ENCODE measurements at places on chromosomes 5 and 9.

GRCh38 chr5:170219615-170220014 lies 13.2 kb upstream of the C5orf58 start:
- no peak for DNase-seq

DNA sequence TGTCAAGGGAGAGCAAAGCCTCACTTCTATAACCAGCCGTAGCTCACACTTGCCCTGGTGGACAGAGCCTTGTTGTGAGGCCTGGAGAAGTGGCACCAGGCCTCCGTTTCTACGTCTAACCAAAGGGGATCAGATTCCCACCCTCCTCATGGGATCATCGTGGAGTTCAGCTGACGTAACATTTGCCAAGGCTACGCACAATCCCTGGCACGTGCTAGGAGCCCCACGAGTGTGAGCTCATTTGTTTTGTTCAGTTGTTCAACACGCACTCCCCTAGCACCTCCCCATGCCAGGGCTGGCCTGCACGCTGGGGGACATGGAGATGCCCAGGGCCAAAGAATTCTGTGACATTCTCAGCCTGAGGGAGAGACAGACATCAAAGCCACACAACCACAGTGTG lies 23.1 kb downstream of the ADGRD2 start:
- DNase-seq: no peak

GRCh38 chr5:143479394-143479793 lies 75.9 kb upstream of the NR3C1 start:
- no peak for DNase-seq

GRCh38 chr5:127766676-127767335 lies 63.6 kb downstream of the CCDC192 start:
- no peak for DNase-seq

DNA sequence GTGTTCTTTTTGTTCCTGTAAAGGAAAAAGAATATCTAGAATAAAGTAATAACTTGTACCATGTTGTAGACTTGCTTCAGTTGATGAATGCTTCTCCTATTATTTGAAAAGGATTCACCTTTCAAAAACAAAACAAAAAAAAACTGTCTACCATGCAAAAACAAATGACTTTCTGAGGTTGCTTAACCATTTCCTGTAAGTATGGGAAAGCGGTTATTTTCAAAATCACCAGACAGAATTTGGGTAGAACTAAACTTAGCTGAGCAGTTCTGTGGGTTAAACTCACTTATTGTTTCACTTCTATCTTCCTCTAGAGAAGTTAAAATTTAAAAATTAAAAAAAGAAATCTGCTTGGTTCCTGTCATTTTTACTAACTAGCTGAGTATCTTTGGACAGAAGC lies 25.2 kb downstream of the LNPEP start:
- DNase-seq: no peak

DNA sequence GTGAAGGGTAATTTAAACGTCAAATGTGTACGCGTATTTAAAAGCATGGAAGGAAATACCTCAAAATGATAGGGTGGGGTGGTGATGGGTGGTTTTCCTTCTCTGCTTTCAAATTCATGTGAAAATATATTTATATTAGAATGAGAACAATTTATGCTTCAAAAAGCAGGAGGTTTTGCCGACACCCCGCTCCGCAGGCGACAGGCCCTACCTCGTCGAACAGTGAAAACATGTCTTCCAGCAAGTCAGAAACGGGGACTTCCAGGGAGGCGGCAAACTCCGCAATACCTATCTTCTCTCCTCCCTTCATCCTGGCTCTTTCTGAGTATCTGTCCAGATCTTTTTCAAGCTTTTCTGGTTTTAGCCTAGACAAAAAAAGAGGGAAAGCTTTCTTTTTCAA lies 28.5 kb upstream of the SLC6A3 start:
- DNase-seq: no peak

DNA sequence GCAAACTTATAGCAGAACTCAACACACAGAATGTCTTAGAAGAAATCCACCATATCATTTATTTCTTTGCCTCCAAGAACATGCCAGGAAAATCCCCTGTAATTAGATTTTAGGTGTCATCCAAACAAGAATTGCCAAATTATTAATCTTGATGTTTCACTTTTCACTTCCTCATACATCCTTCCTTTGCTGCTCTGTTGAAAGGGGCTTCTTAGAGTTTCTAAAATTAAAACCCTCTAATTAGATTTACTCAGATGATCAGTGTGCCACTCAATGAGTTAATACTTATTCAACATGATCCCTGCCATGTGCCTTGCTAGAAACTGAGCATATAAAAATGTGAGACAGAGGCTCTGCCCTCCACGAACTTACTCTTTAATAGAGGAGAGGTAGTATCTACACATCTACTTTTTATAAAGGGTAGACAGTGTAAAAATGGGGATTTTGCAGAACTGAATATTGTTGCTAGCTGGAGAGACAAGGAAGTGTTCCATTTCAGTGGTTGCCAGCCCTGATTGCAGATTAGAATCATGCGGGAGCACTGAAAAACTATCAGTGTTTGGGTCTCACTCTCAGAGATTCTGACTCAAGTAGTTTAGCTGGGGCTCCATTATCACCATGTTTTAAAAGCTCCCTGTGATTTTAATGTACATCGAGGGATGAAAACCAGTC lies 498.4 kb downstream of the TLE4 start:
- no peak for DNase-seq

GRCh38 chr5:54207566-54207965 lies 102.8 kb downstream of the ARL15 start:
- no peak for DNase-seq

GRCh38 chr5:94784536-94785505 lies 166.4 kb downstream of the SLF1 start:
- DNase-seq: no peak

- no peak for DNase-seq
These were observed 427.9 kb downstream of the KCTD16 start for GRCh38 chr5:144598451-144599068.

- no peak for DNase-seq
These were observed 8.2 kb downstream of the TMEM268 start for GRCh38 chr9:114619191-114619761.

DNA sequence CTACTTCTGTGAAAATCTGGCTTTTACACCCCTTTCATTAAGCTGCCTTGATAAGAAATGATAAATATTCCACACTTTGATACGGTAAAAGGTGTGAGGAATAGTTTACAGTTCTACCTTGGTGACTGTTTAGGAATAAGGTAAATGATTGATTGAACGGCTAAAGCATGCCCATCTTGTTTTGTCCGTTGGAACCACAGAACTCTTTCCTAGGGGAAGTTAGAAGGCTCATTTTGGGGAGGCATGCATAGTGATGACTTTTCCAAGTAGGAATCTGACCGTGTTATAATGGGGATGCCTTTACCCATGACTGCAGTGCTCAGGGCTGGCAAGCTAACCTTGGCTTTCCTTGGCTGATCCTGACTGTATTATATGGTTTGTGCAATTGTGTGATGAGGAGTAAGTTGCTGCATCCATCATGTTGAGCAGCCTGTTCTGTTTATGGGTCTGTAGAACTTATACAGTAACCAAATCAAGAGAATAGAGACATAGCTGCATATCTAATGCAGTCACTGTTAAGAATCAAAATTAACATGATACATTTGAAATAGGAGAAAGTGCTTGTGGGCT lies 24.5 kb downstream of the PCSK5 start:
- DNase-seq: no peak

DNA sequence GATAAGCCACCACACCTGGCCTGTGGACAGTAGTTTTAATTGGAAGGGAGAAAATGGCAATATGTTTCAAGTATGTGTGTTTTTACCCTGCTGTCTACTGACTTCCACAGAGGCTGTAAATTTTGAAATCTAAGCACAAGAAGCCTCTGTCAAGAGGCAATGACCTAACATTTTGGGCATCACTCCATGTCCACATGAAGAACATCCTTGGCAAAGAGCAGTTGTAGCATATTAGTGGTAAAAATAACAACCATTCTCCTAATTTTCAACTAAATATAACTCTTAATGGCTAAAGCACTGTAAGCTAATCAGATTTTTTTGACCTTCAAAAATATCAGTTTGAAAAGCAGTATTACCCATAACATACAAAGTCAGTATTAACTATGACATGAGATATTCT lies 100.3 kb upstream of the APC start:
- no peak for DNase-seq

- DNase-seq: no peak
These were observed 320.9 kb upstream of the KLF4 start for GRCh38 chr9:107810461-107810961.

- no peak for DNase-seq
These were observed 481.3 kb downstream of the DMRT2 start for GRCh38 chr9:1531424-1531823.

GRCh38 chr5:177457852-177458681 lies 11.5 kb downstream of the PRR7 start:
- no peak for DNase-seq

DNA sequence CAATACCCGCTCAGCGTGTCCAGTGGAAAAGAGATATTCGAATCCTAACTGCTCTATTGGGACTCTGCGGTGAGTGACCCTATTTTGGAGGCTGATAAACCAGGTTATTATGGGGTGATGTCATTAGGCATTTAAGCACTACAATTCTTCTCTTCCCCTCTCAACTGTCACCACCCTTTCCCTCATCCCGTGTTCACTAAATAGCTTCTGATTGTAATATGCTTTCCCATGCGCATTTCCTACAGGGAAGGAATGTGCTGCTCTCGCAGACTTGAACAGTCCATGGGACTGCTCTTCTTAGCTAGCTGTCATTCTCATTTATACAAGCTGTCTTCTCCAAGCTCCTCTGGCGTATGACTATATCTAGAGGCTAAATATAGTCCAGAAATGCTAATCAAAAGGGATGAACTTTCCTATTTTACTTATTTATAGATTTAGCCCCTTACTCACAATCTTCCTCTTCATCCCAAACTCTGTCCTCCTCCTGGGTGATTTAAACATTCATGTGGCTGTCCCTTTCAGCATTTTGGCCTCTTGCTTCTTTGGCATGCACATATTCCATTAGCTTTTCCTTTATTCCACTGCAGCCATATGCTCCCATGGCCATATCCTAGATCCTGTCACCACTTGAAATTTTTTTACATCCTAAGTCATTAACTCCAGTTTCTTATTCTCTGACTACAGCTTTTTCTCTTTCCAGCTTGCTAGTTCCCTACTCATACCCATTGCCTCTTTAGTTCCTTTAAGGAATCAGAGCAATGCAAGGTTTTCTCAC lies 39.6 kb upstream of the CSNK1G3 start:
- no peak for DNase-seq

- DNase-seq: no peak
These were observed 304.6 kb upstream of the CDH12 start for GRCh38 chr5:23157716-23158115.

DNA sequence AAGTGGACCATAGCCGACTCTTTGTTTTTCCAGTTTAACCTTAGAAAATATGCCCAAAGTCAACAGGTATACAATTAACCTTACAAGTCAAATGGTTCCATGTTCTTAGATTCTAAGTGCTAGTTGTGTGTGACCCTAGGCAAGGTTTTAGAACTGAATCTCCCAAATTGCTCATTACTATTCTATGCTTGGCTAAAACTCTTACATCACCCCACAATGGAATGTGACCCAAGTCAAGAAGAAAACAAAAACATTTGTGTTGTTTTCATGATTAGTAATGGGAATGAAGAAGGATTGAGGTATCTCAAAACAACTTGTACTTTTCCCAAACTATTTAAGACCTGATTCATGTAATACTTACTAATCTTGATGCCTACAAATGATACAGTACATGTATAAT lies 159.2 kb downstream of the ARRDC3 start:
- no peak for DNase-seq

DNA sequence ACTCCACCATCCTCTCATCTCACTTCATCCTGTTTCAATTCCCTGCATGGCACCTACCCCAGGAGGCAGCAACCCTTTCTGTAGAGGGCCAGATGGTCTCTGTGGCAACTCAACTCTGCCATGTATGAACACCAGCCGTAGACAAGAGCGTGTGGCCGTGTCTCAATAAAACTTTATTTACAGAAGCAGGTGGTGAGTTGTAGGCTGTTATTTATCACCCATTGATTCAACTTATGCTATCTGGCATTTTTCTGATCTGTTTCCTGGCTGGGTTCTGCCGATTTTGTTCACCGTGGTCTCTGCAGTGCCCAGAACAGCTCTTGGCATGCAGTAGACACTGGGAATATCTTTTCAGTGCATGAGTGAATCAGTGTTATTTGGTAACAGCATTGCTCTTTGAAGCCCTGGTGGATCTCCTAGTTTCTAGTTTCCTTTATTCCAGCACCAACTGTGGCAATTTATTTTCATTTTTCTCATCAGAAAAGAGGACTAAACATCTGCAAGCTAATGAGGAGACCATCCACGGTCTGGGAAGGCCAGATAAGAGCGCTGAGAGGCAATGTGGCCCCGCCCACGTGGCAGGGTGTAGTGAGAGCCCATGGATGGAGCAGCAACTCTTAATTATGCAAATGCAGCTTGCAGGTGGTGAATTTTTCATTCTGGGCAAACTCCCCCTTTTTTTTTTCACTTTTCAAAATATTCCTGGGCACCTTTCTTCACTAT lies 77.9 kb downstream of the CTSL start:
- DNase-seq: no peak

GRCh38 chr9:96258967-96259366 lies 43.0 kb downstream of the HSD17B3 start:
- DNase-seq: no peak

GRCh38 chr5:121851643-121852574 lies at the start of gene FTMT:
Gene FTMT (plus strand): TSS chr5:121851882. CDS start chr5:121851964, 82 bp downstream.
- DNase-seq: no peak

GRCh38 chr5:73945505-73945904 lies 319.5 kb downstream of the ARHGEF28 start:
- no peak for DNase-seq

DNA sequence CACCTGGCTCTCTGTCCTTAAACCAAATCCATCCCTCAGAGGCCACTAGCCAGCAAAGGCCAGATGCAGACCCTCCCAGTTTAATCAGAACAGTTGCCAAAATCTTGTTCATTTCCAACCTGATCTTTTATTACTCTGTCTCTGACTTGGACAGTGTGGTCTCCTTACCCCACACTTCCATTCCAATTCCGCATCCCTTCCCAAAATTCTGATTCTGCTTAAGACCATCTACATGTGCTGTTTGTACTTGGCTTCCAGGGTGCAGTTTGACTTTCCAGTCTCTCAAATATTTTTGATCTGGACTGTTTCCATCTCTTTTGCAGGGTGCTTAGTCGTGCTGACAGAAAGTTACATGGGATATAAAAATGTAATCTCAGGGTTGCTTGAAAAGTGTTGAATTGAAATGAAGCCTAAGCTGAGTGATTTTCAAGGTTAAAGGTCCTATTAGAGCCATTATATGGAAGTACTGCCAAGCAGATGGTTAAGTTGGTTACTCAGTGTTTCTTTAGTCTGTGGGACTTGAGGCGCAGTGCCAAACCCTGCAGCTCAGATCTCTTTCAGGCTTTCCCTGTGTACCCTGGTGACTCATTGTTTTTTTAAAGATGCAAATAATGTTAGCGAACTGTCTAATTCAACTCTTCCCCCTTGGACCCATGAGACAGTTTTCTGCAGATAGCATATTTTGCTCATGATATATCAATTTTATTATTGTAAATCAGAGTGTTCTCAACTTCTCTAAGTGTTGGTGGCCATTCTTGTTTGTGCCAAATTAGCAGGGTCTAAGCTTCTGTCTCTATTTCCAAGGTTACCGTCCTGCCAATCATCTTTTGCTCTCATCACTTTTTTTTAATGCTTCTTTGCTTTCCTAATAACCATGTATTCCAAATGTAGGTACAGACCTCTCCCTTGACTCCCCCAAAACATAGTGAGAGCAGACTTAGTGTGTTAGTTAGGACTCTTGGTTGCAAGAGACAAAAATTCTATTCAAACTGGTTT lies 18.2 kb upstream of the DCP2 start:
- DNase-seq: no peak

All from GM12892 (cell line).